NCI-H1694 treated with DMSO at 0.1 percent for 48 hours (cell line): ENCODE measurements at places on chromosomes 7 and 10.

DNA sequence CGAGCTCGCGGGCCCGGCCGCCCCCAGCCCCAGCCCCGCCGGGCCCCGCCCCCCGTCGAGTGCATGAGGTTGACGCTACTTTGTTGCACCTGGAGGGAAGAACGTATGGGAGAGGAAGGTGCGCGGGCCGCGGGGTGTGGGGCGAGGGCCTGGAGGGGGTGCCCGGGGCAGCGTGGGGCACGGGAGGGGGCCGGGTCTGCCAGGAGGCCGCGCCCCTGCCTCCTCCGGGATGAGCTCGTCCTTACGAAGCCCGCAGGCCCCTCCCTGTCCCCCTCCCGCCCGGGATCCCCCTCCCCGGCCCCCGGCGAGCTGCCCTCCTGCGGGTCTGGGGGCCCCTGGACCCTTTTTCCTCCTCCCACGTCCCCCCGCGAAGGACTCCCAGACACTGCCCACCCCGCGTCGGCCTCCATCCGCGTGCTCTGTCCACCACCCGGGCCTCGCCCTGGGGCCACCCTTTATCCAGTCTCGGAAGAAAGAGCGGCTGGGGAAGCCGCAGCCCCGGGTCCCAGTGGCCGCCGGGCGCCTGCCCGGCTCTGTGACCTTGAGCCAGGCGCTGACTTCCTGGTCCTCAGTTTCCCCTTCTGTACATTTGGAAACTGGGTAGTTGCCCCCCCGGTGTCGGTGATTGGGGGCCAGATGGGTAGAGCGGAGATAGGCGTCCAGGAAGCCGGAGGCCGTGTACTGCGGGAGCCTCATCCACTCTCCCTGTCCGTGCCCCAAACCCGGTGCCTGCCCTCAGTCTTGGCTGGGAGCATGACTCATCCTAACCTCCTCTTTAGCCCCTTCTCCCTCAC, 521 bp downstream of the LIMK1 start:
- peak; percentile 7 for DNase-seq

DNA sequence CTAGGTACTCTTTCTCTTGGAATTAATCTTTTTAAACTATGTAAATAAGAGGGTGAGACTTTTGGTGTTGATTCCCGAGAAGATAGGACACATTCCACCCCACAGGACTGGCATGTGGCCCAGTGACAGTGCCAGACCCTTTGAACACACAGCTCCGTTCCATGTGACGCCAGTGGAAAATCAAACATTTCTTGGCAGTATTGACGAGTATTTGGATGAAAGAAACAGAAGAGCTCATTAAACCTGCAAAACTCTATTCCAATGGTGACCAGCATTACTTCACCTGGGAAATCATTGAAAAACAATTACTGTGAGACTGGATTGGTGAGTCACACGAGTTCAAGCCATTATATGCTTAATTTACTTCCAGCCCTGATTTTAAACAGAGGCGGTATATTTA, 25.8 kb downstream of the AKR1E2 start:
- no peak for DNase-seq

- DNase-seq, result no peak
Observed at GRCh38 chr7:16091701-16092310, 329.5 kb downstream of the CRPPA start.

DNA sequence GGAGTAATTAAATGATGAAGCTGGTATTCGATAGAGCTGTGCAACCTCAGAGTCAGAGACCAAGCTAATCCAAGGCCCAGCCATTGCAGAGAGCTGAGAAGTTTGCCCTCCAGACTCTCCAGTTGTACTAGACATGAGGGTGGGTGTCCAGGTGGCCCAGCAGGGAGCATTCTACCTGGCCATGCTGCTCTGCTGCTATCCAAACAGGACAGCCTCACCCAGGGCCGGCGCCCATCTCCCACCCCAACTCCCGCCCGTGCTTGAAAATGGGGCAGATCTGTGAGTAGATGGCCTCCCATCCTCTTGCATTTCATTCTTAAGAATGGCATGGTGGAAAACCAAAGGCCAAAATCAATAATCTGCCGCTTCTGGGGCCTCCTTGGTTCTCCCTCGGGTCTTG, 124.2 kb downstream of the TCERG1L start:
- no peak for DNase-seq

GRCh38 chr10:108404155-108404554, 1239.6 kb upstream of the SORCS1 start:
- DNase-seq, result no peak

GRCh38 chr10:106467506-106467905, 697.0 kb downstream of the SORCS1 start:
- DNase-seq, result no peak

DNA sequence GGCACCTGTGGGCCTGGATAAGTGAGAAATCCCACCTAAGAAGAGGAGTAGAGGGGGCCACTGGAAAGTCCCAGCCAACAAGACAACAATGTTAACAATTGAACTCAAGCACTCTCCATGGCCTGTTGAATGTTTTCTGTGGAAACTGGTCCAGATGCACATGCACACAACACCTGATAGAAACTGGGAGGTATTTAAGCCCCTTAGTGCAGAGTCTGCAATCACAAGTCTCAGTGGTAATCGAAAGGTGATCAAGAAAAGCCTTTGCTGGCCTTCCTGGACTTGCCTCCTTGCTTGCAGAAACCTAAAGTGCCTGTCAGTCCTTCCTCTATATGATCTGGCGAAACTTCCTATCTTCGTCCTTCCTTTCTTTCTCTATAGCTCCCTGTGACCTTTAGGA, 30.6 kb upstream of the HNRNPH3 start:
- no peak for DNase-seq

DNA sequence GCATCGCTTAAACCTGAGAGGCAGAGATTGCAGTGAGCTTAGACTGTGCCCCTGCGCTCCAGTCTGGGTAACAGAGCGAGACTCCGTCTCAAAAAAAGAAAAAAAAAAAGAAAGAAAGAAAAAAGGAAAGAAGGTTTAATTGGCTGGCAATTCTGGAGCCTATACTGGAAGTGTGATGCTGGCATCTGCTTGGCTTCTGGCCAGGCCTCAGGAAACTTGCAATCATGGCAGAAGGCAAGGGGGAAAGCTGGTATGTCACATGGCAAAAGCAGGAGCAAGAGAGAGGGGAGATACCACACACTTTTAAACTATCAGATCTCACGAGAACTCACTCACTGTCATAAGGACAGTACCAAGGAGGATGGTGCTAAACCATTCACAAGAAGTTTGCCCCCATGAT, 190.0 kb downstream of the CALN1 start:
- no peak for DNase-seq

- no peak for DNase-seq
Observed at GRCh38 chr10:8180360-8181109, 126.0 kb downstream of the GATA3 start.

GRCh38 chr7:2928256-2928612, 84.1 kb upstream of the GNA12 start:
- no peak for DNase-seq

GRCh38 chr10:6601246-6601805, 21.2 kb upstream of the PRKCQ start:
- no peak for DNase-seq

DNA sequence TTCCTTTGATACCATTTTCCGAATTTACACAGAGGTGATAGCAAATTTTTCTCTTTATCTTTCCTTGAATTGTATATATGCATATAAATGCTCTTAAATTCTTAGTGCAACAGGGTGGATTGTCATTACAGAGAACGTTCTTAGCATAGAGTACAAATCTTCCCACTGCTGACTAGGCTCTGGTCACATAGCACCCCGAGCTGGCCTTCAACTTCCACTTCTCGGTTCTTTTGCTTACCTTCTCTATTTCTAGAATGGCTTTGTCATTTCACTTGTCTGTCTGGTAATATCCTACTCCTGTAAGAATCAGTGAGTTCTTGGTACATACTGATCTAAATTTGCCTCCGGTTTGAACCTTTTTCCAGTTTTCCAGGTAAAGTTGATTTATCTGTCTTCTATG, 13.4 kb downstream of the ADIRF start:
- no peak for DNase-seq

- DNase-seq, result no peak
Observed at GRCh38 chr7:120760050-120760449, 97.9 kb downstream of the TSPAN12 start.

- no peak for DNase-seq
Observed at GRCh38 chr7:116578526-116578925, 53.7 kb downstream of the CAV1 start.

DNA sequence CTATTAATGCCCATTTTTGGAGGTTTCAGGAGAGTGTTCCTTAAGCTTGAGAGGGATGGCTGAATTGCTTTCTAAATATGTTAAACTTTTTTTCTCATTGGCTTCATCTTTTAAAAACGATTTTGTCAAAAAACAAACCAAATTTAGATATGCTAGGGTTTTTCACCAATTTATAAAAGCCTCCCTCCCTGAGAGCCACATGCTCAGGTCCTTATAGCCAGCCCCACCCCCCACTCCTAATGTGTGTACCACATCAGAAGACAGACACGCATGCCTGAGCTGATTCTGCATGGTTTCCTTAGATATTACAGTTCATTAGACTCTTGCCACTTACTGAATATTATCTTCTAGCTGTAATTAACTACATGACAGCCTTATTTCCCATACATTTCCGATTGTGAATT, 2.0 kb downstream of the CUL1 start:
- peak; percentile 4 for DNase-seq

- DNase-seq, result no peak
Observed at GRCh38 chr7:7327423-7327822, 145.1 kb downstream of the C1GALT1 start.

GRCh38 chr10:128993911-128994538, 473.0 kb upstream of the MGMT start:
- no peak for DNase-seq

- DNase-seq, result no peak
Observed at GRCh38 chr7:129767120-129768015, 155.8 kb downstream of the NRF1 start.

DNA sequence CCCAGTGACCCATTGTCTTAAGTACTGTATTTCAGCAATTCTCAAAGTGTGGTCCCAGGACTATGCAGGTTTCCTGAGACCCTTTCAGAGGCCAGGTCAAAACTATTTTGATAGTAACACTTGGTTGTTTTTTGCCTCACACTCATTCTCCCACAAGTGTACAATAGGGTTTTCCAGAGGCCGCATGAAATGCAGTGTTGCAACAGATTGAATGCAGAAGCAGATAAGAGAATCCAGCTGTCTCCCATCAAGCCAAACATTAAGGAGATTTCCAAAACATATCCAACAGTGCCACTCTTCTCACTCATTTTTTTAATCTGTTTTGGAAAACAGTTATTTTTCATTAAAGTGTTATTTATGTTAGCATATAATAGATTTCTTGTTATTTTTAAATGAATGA, 20.0 kb downstream of the VKORC1L1 start:
- no peak for DNase-seq

- no peak for DNase-seq
Observed at GRCh38 chr10:104268405-104268712, 625 bp upstream of the GSTO2 start.

GRCh38 chr7:85262891-85263290, 76.0 kb upstream of the SEMA3D start:
- DNase-seq, result no peak

DNA sequence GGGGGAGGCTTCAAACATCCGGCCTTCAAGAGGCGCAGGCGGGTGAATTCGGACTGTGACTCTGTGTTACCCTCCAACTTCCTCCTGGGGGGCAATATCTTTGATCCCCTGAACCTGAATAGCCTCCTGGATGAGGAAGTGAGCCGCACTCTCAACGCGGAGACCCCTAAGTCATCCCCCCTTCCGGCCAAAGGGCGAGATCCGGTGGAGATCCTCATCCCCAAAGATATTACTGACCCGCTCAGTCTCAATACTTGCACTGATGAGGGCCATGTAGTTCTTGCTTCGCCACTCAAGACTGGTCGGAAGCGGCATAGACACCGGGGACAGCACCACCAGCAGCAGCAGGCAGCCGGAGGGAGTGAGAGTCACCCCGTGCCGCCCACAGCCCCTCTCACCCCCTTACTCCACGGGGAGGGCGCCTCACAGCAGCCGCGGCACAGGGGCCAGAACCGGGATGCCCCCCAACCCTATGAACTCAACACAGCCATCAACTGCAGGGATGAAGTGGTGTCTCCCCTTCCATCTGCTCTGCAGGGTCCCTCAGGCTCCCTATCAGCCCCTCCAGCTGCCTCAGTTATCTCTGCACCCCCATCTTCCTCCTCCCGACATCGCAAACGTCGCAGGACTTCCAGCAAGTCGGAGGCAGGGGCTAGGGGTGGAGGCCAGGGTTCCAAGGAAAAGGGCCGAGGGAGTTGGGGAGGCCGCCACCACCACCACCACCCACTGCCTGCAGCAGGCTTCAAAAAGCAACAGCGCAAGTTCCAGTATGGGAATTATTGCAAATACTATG, 1.1 kb downstream of the MEPCE start:
- no peak for DNase-seq

DNA sequence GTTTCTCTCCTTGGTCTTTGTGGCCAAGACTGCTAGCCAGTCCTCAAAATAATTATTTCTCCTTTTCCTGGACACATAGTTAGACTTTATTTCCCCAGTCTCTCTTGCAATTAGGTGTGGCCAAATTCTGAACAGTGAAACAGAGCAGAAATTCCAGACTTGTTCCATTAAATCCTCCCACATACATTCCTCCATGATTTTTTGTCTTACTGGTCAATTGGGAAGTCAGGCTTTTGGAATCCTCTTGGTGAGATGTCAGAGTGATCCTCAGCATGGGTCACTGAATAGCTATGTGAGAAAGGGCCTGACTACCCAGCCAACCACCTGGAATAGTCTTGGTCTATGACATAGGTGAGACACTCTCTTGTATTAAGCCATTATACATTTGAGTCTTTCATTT, 164.2 kb downstream of the DGKI start:
- DNase-seq, result no peak

GRCh38 chr7:13028036-13028824, 340.8 kb downstream of the ARL4A start:
- no peak for DNase-seq

- DNase-seq, result no peak
Observed at GRCh38 chr10:47133871-47134570, 166.0 kb upstream of the GDF10 start.

DNA sequence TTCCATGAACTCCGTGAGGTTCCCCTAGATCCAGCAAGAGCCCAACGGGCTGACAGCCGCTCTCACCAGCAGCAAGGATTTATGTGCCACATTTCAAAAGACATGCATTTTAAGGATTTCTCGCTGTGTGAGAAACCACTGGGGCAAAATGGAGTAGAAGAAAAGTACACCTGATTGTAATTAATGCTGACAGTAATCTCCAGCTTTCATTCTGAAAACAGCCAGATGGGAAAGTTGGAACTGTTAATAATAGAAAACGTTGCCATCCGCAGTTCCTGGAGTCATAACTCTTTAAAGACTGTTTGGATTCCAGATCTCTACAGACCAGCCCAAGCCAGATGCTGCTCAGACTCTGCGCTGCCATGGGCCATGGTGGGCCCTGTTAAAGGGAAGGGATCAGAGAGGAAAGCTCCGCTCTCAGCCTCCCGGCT, 216.9 kb upstream of the GLI3 start:
- DNase-seq, result no peak

DNA sequence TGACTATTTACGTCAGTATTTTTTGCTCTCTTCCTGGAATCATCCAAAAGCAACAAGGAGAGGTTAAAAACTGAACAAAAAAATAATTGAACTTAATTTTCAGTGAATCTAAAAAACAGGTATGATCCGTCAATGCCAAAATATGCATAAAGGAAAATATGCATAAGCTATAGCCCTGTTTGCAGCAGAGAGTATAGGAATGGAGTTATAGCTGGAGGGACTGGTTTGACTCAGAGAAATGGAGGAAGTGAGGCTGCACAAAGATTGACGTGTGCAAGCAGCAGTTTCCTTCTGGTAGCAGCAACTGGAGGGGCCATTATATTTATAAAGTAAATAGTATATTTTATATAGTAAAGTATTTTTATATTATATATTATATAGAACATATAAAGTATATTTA, 37.1 kb downstream of the GNG11 start:
- DNase-seq, result no peak

- no peak for DNase-seq
Observed at GRCh38 chr10:71494476-71494875, 97.8 kb downstream of the CDH23 start.
